ENCODE measurements at places on chromosomes 7 and 10.
A peak's percentile ranks its signal among the peaks of the same experiment; 100 is the strongest.

GRCh38 chr10:92760609-92761008 is 70.9 kb downstream of the HHEX start:
- DNase-seq, result no peak

DNA sequence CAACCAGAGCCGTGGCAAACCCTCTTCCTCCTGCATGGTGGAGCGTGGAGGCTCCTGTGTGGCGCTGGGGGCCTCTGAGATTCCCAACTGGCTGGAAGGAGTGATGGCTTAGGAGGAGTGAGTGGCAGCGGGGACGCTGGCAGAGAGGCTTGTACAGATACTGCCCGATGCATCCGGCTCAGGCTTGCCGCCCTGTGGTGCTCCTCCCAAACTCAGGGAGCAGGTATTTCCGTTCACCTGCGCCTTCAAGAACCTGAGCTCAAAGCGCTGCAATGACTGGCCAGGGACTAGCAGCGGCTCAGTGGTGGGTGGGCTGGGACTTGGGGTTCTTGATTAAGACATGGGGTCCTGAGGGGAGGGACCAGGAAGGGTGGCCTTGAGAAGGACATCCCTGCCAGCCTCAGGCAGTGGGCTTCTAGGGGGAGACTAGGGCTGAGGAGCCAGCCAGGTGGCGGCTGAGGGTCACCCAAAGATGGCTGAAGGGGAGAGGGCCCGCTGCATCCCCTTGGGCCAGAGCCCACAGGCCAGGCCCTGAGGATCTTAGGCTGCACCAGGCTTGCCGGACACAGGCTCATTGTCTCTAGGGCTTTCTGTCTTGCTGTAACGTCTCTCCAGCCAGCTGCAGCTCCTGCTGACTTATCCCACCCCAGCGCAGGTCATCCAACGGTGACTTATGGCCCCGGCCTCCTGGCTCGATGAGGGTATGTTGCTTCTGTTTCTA is 3.2 kb downstream of the ZNF775 start:
- DNase-seq, result no peak

GRCh38 chr10:66737241-66737640 is 188.6 kb upstream of the LRRTM3 start:
- DNase-seq, result no peak

- DNase-seq, result no peak
Measured at GRCh38 chr10:115777646-115778045, 495.4 kb downstream of the GFRA1 start.

DNA sequence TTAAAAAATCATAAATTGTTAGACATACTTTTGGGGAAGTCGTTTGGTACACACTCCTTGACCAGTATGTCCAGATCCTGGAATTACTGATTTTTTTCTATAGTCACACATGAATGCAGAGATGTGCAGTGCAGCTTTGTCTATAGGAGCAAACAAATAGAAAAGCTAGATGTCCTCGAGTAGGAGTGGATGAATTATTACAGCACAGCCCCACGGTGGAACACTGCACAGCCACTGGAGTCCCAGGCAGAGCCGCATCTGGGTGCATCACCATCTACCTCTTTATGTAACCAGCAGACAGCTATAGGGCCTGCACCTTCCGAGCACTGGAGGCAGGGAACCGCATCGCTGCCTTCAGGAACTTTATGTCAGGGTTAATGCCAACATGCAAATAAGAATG is 17.0 kb upstream of the RET start:
- no peak for DNase-seq

GRCh38 chr7:23295401-23295697 is 3.8 kb upstream of the MALSU1 start:
- no peak for DNase-seq

DNA sequence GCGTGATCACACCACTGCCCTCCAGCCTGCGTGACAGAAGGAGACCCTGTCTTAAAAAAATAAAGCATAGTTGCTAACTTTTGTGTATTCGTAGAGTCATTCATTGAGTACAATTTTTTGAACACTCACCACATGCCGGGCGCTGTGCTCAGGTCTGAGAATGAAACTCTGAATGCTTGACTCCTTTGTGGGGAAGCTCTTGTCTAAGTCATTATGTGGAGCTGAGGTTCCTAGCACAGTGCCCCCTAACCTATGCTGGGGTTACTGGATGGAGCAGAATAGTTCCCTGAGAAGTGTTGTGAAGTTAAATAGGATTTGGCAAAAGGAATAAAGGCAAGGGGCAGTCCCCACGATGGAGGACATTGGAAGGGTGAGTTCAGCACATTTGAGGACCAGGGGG is 123.3 kb downstream of the CELF2 start:
- DNase-seq, result no peak

DNA sequence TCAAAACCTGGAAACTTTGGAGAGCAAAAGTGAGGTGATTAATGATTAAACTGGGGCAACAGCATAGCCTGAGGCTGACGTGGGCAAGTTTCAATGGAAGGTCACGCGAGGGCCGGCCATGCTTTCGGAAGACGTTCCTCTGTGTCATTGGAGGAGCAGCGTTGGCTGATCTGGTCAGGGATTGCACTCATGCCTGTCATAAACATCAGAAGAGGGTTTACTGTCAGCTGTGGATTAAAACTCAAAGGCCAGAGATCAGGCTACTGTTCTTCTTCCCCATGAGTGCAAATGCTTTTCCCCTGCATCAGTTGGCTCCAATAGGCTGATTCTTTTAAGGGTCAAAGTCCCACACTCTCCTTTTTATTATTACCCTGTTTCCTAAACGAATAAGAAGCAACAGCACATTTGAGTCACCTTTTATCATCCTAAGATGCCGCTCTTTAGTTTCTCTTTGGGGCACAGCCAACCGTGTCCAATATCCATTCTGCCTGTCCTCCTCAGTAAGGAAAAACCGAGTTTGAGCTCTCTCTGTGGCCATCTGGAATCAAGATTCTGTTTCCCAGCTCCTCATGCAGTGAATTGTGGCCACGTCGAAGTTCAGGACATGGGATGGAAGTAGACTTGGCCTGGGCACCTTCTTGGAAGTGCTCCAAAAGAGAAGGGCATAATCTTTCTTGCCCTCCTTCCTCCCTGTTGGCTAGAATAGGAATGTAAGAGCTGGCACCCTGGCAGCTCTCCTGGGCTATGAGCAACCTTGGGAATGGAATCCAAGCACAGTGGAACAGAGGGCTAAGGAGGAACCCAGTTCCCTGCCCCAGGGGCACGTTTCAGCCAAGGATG is 62.5 kb upstream of the INSIG1 start:
- no peak for DNase-seq

- DNase-seq, result no peak
Measured at GRCh38 chr7:129604713-129605437, 6.6 kb upstream of the NRF1 start.

DNA sequence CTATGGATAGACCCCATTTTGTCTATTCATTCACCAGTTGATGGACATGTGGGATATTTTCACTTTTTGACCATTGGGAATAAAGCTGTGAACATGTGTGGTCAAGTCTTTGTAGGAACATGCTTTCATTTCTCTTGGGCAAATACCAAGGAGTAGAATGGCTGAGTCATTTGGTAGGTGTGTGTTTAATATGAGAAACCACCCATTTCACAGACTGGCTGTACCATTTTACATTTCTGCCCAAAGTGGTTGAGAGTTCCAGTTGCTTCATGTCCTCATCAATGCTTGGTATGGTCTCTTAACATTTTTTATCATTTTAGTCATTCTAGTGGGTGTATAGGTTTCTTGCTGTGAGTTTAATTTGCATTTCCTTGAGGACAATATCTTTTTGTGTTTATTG is 124.9 kb upstream of the RHEB start:
- no peak for DNase-seq

GRCh38 chr7:82331234-82331633 is 112.3 kb downstream of the CACNA2D1 start:
- no peak for DNase-seq

DNA sequence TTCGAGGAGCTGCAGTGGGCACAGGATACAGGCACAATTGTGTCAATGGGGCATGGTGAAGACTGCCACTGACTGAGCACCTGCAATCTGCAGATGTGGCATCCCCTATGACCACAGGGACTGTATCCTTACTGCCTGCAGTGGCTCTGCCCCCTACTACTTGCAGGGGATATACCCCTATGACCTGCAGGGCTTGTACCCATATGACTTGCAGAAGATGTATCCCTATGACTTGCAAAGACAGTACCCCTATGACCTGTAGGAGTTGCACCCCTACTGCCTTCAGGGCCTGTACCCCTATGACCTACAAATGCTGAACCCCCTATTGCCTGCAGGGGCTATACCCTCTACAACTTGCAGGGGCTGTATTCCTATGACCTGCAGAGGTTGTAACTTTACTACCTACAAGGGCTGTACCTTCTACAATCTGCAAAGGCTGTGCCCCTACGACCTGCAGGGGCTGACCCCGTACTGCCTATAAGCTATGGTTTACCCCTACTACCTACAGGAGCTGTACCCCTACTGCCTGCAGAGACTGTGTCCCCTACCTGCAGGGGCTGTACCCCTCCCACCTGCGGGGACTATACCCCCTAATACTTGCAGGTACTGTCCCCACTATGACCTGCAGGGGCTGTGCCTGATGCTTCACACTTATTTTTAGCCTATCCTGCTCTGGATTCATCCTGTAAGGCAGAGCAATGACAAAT is 65.9 kb upstream of the ADAM12 start:
- DNase-seq, result no peak

DNA sequence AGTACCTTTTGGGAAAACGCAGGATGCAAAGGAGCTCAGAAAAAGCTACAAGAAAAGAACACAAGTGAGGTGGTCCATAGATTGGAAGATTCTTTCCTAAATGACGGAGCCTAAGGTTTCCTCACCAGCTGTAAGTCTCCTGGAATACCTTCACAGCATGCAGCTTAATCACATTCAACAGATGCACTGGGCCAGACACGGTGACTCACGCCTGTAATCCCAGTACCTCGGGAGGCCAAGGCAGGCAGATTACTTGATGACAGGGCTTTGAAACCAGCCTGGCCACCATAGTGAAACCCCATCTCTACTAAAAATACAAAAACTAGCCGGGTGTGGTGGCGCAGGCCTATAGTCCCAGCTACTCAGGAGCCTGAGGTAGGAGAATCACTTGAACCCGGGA is 228.7 kb downstream of the FRMD4A start:
- DNase-seq, result no peak

DNA sequence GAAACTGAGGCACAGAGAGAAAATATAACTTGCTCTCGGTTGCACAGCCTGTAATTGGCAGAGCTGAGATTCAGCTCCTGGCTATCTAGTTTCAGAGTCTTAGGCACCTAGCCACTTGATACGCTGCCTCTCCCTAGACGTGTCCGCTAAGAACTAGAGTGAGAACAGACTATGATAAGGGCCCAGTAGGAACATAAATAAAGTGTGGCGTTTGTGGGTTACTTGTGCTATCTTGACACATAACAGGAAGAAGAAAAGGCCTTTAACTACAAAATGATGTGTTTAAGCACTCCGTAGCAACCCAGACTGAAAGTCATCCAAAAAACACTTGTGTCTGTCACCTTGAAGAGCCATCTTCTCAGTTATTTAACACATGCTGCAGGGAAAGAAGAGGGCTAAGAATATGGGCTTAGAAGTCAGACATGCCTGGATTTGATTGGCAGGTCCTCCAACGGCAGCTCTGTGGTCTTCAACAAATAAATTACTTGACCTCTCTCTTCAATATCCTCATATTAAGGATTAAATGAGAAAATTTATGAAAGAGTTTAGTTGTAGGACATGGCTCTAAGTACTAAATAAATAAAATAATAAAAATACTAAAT is 96.2 kb downstream of the SGMS1 start:
- no peak for DNase-seq

GRCh38 chr10:42876476-42876875 is 93.9 kb downstream of the BMS1 start:
- DNase-seq, result no peak

DNA sequence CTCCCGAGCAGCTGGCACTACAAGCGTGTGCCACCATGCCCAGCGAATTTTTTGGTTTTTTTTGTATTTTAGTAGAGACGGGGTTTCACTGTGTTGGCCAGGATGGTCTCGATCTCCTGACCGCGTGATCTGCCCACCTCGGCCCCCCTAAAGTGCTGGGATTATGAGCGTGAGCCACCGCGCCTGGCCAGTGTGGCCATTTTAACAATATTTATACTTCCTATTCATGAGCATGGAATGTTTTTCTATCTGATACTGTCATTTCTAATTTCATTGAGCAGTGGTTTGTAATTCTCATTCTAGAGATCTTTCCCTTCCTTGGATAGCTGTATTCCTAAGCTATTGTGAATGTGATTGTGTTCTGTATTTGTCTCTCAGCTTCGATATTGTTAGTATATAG is 96.2 kb downstream of the GLCCI1 start:
- no peak for DNase-seq

- DNase-seq, result peak; percentile 12
Measured at GRCh38 chr7:22726907-22727713, at the start of gene IL6. Gene IL6, plus strand, starts transcription at chr7:22727200. Its CDS starts 63 bp downstream, at chr7:22727263.

DNA sequence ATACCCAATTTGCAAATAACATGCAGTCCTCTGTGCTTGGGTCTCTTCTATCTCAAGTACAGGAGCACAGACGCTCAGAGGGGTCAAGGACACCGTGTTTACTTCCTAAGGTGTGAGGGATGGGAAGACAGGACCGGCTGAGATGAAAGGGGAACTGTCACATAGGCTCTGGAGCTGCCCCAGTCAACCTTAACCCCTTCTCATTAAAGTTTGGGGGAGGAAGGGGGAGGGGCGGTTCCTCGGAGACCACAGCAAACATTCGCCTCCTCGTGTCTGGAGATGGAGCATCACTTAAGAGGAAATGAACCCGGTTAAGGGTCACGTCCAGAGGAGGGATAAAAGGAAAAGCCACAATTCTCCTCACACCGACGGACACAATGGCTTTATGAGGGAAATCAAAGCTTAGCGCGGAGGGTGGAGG is 1.1 kb downstream of the SH3PXD2A start:
- no peak for DNase-seq

GRCh38 chr10:3861795-3862194 is 76.8 kb upstream of the KLF6 start:
- DNase-seq, result no peak

DNA sequence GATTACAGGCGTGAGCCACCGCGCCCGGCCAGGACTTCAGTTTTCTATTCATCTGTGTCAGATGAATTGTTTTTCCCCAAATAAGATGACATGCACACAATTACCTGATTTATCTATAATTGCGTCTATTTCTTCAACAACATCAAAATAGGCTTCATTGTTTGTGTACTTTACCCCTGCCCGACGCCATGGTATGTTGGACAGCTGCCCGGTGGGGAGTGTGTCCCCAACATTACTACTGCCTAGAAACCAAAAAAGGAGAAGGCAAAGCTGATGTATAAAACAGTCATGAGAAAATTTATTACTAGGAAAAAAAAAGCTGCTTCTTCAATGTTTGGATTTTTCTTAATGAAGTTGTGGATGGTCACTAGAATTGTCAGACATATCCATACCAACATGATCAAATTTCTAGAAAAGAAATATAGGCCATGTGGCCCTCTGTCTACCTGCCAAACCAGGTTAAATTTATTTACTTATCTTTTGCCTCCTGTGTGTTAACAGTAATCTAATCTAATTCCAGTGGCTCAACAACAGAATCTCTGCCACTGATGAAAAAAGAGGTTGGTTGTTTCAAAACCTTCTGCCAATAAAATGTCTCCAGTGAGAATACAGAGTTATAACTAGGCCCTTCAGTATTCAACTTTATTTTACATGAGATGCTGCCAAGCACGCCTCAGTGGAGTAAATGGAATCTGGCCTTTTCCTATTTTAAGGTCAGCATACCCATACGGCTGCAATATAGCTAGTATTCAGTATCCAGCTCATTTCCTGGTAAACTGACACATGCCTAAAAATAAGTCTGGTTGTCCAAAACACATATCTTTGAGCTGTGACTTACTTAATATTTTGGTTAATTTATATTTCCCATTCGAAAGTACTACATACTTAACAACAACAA is 16.5 kb downstream of the AP3M1 start:
- DNase-seq, result no peak
